ENCODE measurements at places on chromosomes 12 and 14.

DNA sequence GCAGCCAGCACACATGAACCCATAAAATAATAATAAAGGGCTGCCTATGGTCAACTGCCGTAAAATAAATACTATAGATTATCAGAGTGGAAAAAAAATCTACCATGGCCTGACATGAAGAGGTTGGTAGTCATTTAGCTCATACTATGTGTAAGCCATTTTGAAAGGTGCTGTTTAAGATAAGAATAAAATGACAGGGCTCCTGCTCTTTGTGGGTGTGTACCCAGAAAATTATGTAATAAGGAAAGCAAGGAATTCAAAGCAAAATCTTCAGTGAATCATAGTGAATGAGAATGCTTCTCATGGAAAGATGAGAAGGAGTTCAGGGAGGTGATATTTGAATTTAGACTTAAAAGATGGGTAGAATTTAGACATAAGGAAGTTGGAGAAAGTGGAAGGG, 42.9 kb upstream of the PPM1H start:
- no peak for DNase-seq

GRCh38 chr14:68873376-68873775, 80.5 kb upstream of the ZFP36L1 start:
- DNase-seq, result no peak

- no peak for DNase-seq
These were observed 155.8 kb downstream of the TPH2 start for GRCh38 chr12:72094490-72094889.

- DNase-seq, result no peak
These were observed 68.3 kb downstream of the SEC23A start for GRCh38 chr14:39034481-39035296.

DNA sequence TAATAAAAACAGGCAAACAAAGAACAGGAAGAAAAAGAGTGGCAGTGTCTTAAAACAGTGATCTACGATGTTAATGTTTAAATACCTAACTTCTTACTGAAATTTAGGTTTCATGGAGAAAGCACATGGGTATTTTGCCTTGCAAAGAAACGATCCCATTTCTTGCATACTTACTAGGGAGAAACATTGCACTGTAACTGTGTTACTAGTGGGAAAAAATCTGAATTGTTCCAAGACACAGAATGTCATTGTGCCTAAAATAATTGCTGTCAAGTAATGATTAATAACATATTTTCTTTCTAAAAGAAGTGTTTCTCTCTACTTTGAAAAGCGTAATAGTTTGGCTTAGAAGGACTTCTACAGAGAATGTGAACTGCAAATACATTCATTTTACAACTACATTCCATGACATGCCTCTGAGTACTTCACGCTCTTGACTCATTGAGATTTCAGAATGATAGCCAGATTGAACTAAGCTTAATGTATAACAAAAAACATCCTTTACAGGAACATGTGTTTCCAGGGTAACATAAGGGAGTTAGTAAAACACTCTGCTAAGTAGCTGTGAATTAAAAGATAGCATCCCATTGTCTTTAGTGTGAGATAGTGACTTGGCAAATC, 256.2 kb upstream of the CPNE8 start:
- DNase-seq, result no peak

- DNase-seq, result no peak
These were observed 13.2 kb upstream of the BMAL2 start for GRCh38 chr12:27319409-27319808.

- DNase-seq, result peak; percentile 56
These were observed 80.7 kb downstream of the KDM2B start for GRCh38 chr12:121499929-121500793.

GRCh38 chr12:5808981-5809380, 136.1 kb downstream of the ANO2 start:
- DNase-seq, result no peak

DNA sequence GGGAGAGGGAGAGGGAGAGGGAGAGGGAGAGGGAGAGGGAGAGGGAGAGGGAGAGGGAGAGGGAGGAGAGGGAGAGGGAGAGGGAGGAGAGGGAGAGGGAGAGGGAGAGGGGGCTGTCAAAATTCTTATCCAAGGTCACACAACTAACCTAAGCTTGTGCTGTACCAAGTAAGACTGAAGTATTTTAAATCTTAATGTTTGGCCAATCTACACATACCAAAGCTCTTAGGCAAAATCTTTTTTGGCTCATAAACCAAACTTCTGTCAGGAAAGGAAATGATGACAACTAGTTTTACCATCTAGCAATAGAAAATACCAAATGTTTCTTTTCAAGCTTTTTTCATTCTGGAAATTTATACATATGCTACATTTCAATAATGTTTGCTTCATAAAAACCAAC, 33.8 kb downstream of the CCDC38 start:
- DNase-seq, result no peak

- DNase-seq, result no peak
These were observed 22.7 kb upstream of the SRGAP1 start for GRCh38 chr12:63821781-63822251.

- DNase-seq, result no peak
These were observed 153.4 kb upstream of the PDZRN4 start for GRCh38 chr12:41034686-41035085.

DNA sequence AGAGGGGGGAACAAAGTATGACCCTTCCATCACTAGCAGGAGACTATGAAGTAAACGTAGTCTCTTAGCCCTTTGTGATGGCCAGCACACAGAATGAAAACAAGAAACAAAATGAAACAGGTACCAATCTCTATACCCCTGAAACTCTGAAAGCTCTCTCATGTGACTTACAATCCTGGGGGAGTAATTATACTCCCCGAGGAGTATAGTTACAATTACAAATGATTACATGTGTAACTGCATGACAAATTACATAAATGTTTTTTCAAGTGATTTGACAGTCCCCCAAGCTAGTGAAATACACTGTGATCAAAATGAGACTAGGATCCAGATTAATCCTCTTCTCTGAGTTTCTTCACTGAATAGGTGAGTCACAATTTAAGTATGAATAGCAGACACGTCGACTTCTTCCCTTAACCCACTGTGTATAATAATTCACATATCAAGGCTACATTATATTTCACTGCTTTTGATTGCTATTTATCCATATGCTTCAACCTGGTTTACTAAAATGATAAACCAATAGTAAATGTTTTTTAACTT, 74.0 kb downstream of the SPTSSA start:
- no peak for DNase-seq

DNA sequence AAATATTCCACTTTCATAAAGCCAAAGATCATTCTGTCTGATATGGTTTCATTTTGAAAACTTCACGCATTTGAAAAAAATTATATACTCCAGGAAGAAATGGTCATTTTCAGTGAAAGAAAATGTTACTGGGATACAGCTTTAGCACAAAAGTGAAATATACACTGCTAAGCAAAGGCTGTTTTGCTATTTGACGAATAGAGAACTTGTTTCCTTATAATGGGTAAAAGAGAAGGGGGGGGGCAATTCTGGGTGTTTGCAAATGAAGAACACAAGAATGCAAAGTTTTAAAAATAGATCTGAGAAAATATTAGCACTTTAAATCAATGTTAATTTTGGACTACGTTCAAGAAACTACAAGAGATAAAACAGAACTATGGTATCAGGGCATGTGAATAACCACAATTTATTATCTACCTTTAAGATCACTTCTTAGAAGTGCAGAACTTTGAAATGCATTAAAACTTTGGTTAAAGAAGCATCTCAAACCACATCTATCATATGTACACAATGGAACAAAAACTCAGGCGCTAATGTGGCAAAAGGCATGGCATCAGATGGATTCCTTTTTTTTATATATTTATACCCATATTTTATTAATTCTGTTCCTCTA, 51.1 kb downstream of the EFCAB11 start:
- DNase-seq, result no peak

DNA sequence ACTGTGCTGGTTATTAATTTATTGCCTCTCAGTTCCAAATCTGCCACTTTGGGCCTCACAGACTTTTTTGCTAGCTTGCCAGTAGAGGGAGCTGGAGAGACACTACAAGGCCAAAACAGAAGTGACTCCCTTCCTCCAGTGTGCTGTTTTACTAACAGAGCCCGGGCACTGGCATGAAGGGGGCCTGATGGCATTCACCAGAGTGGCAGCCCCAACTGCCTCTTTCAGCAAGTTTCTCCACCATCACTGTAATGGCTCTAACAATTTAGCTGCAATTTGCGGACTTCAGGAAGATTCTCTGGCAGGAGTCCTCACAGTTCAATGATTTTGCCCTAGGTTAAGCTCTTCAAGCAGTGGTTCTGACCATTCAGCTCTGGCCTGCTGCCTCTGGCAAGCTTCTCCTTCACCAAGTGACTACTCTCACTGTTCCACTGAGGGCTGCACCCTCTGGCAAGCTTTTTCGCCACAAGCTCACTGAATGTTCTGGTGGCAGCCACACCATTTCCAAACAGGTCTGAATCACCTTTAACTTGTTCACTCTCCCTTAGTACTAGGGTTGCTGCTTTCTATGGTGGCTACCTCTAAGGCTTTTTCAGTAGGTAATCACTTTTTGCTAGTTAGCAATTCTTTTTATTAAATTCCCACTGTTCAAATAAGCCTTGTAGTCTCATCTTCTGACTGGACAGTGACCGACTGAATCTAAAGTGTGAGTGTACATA, 104.9 kb downstream of the ZC3H14 start:
- DNase-seq, result peak; percentile 3

- no peak for DNase-seq
These were observed 334.9 kb downstream of the BTG1 start for GRCh38 chr12:91810531-91811451.

- no peak for DNase-seq
These were observed 3.8 kb downstream of the KRT73 start for GRCh38 chr12:52614381-52615207.

DNA sequence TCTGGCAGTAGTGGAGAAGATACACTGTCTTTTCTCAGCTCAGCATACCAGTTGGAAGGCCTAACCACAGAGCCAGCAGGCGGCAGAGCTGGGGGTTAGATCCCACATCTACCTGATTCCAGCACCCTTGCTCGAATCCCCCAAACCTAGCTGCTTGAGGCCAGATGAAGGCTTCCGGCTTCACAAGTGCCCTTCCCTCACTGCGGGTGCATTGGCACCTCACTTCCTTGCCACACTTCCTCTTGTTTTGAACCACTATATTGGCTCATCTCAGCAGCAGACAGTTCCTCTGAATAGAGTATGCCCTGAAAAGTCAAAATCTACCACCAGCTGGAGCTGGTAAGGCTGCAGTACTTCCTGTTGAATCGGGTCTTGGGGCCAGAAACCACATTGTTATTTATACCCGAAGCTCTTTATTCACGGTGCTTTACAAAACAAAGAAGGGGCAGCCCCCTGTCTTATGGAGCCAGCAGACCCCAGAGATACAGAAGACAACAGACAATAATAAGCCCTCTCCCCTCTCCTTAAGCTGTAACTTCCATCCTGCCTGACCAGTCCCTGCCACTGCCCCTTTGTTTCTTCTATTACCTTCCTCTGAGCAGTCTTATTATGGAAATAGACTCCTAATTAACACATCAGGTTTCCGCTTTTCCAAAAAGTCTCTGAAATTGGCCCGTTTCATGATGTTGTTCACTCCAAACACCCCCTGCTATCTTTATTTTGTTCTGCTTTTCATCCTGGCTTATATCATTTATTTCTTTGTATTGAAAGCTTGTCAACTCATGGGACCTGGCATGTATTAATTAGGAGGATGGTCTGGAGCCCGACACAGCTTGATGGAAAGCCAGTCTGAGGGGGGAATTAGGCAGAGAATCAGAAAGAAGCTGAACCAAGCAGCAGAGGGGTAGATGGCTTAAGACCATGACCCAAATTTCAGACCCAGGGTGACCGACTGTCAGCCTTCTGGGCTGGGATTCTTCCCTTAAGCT, 233.5 kb downstream of the EFCAB11 start:
- no peak for DNase-seq

DNA sequence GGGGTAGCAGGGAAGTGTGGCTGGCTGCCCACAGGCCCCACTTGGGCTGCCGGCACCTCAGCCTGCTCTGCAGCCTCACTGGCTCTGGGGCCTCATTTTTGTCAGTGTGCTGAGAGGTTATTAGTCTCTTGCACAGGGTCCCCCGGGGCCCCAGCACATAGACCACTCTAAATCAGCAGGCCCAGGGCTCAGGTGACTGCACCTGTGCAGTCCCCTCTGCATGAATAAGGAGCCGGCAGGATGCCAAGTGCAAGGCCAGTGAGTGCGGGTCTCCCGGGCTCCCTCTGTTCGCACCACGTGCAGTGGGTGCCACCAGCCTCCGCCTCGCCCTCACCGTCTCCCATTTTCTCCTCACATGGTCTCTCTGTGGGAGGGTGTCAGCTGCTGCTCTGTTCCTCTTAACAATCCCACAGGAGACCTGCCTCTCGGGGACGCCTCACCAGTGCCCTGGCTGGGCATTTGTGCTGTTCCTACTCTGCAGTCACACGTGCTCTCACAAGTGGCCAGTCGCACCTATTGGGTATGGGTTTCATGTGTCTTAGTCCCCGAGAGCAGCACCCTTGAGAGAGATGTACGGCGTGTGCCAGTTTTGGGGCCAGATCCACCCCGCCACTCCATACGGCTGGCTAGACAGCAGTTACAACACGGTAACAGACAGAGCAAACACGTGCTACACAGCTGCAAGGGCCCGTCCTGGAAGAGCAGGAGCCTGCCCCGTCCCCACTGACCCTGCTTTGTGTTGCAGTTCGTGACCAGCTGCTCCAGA, 40.4 kb downstream of the MMAB start:
- DNase-seq, result no peak

DNA sequence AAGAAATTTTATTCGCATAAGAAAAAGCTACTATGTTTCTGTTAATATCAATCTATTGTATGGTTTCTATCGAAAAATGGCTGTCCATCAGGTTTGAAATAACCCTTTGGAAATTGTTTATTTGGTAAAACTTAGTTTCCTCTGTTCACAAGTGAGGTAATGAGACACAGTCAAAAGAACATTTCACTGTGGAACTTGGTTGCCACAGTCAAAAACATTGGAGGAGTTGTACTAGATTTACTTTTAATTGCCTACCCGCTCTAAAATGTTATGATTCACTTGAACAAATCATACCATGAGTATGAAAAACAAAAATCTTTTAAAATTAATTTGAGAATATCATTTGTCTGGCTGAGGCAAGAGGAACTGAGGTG, 46.5 kb downstream of the ITPR2 start:
- no peak for DNase-seq

DNA sequence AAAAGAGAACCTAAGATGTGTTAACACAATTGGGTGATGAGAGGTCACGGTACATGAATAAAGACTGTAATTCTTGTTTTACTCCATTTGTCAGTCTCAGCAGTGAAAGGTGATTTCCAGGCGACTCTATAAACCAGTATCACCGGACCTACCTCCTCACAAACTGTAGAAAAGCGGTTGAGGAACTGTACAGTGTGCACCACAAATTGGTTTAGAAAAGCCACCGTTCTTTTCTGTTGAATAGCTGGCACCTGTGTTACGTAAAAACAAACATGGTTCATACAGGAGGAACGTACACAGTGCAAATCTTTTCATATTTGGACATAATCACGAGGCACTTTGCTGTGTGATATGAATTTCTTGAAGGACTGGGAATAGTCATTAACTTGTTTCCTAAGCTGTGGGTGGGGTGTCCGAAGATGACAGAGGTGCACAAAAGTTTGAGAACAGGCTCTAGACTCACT, 663 bp downstream of the WASHC3 start:
- DNase-seq, result no peak

Data from stimulated activated CD4-positive, alpha-beta T cell treated with anti-CD3 and anti-CD28 coated beads, TNF-alpha, amount 100 ng/mL, for 48 hours (primary cell).